Fibroblast of skin of back (primary cell): ENCODE measurements at places on chromosomes 4 and X.

DNA sequence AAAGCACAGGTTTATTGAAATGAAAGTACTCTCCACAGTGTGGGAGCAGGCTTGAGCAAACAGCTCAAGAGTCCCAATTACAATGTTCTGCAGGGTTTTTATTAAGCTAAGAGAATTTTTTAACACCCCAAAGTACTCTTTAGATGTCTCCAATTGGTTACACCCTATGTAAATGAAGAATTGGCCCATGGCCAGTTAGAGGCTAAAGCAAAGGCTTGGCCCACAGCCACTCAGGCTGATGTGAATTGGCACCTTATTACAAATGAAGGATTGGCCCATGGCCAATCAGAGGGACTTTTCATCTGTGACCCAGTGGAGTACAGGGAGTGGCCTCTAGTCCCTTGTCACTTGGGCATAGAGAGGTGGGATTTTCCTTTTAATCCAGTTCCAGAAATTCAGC is 30.1 kb upstream of the IQCM start:
- DNase-seq: no peak

GRCh38 chr4:109298279-109299010 is 4.0 kb downstream of the COL25A1 start:
- DNase-seq: no peak

DNA sequence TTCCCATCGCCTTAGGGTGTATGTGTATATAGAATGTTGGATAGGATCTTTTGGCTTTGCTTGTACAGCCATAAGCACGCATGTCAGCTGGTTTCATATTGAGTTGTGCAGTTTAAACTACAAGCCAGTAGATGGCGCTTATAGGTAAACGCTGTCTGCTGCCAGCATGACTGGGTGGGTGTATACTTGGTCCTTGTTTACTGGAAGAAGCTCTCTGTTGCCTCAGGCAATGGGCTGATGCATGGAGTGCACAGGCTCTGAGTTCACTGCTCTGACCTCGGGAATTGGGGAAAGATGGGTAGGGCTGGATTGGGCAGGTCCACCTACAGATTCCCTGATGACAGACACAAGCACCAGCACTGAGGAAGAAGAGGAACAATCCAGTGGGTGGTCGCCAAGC is 831.5 kb downstream of the STIM2 start:
- peak; percentile 36 for DNase-seq

DNA sequence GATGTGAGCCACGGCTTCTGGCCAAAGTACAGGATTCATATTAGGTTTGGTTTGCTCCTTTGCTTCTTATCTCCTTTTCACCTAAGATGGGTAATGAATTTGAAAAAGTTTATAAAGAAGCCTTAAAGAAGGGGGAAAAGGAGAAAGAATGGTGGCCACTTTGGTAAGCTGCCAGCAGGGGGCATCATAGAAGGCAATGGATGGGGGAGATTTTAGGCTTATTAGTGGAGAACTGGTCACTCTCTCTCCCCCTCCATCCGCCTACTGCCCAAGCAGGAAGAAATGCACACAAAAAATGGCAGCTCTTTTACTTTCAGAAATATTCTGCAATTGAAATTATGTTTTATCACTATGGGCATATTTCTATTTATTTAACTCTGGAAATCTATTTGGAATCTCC is 32.0 kb downstream of the SPARCL1 start:
- DNase-seq: no peak

DNA sequence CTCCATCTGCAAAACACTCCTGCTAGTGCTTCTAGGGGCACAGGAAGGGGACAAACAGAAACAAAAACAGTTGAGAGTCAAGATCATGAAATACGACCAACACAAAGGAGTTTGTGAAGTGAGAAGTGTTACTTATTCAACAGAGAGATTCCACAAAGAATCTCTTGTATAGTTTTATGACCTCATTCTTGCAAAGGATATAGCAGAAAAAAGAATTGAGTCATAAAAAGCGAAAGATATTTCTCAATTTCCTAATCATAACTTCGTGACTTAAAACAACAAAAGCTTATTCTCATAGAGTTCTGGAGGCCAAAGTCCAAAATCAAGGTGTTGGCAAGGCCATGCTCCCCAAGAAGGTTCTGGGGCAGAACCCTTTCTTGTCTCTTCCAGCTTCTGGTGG is 40.7 kb downstream of the TIGD4 start:
- no peak for DNase-seq

- DNase-seq: no peak
These were observed 65.4 kb upstream of the NKX1-1 start for GRCh38 chr4:1471443-1472147.

GRCh38 chrX:25869761-25870160 is 268.4 kb upstream of the MAGEB18 start:
- peak; percentile 9 for DNase-seq

DNA sequence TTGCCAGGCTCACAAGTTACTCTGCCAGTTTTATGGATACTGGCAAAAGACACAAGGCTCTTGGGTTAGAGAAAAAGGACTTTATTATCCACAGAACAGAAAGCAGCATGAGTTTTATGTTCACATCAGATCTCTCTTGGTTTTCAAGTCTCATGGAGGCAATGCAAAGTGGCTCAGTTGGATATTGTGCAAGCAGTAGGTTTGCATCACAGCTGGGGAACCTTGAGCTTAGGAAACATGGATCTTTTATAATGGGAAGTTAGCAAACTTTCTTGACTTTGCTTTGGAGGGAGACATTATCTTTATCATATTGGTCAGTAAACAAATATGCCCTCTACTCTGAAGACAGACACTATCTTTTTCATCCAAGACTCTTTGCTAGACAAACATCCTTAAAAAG is 109.2 kb upstream of the GRPR start:
- DNase-seq: no peak

DNA sequence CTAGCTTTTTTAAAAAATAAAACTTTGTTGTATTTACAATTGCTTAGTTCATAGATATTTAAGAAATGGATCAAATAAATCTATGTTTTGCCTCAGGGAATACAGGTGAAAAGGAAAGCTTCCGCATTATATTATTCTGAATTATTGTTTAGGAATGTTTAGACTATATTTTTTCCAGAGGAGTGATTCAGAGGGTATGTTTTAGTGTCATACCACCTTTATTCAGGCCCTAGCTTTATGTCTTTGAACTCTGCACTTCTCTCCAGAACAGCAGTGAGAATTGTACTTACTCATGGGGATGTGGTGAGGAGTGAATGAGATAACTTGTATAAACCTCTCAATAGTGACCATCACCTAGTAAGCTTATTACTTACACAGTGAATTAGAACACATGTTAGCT is 14.0 kb downstream of the SLIT2 start:
- DNase-seq: no peak
